NK-92 treated with Interleukin-12 subunit alpha and Interleukin-12 subunit beta, amount 100 ng/mL, for 24 hours (cell line): ENCODE measurements at places on chromosomes 4 and X.

- DNase-seq, result no peak
Observed at GRCh38 chr4:139630991-139631390, 34.6 kb upstream of the MGST2 start.

- DNase-seq, result no peak
Observed at GRCh38 chr4:184740980-184741391, 7.1 kb upstream of the CENPU start.

DNA sequence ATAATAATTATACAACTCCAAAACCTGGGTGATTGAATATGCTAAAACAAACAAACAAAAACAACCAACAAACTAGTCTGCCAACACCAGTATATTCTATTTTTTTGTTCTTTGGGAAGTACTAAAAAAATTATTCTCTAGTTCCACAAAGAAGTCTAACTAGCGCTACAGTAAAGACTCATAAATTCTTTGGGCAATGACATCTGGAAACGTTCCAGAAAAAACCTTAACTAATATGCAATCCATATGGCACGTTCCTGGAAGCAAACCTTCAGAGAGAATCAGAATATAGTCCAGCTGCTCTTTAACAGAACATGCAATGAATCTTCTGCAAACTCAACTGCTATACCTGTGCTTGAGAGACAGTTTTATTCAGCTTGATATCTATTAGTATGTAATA, 500.1 kb downstream of the TRAM1L1 start:
- no peak for DNase-seq

GRCh38 chrX:136780763-136781162, at the start of gene ARHGEF6:
Gene ARHGEF6 (minus strand): TSS chrX:136780932. CDS start chrX:136780882, 50 bp downstream.
- peak; percentile 27 for DNase-seq

DNA sequence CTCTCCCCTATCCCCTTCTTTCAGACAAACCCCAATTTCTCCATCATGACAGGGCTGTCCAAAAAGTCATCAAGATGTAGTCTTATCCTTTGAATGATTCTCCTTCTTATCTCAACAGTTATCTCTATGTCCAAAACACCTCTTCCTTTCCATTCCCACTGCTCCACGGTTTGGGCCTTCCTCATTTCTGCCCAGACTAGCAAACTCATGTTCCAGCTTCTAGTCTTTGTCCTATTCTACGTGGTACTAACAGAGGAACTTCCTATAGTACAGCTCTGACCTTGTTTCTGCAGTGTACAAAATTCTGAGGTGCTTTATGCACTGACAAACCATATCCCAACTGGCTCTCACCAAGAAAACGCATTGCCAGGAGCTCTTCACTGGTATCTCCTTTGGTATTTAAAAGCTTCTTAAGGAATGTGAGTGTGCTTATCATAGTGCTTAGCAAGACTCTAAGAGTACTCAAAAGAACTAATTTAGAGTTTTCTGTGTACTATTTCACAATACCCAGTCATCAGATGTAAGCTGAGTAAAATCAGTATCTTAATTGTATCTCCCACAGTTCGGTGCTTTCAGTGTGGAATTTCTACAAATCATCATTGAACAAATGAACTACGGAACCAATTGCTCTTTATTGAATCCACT, 65.5 kb downstream of the MAML3 start:
- DNase-seq, result no peak

DNA sequence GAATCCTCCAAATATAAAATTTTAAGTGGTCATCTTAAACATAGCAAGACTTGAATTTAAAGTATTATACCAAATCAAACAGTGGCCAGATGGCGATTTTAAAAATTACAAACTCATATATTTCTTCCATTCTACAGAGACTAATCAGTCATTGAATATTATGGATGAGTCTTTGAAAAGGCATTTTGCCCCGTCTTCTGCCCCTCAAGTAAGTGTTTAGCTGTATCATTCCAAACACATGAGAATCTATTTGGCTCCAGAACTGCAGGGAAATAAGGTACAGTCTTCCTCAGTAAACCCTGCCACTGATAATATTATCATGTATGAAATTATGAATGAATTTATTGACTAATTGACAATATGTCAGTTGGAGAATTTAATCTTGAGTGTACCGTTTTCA, 191.0 kb downstream of the SLC7A11 start:
- no peak for DNase-seq

DNA sequence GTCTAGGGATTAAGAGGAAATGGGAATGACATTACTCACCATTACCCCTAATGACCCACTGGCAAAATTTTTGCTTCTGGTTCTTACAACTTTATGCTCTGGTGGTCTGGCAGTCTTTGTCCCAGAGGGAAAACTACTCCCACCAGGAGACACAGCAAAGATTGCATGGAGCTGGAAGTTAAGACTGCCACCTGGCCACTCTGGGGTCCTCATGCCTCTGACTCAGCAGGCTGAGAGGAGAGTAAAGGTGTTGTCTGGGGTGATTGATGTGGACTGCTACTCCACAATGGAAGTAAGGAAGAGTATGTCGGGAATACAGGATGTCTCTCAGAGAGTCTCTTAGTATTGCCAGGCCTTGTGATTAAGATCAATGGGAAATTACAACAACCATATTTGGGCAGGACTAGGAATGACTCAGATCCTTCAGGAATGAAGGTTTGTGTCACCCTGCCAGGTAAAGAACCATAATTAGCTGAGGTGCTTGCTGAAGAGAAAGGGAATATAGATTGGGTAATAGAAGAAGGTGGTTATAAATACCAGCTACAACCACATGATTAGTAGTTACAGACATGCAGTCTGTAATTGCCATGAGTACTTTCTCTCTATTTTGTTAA, 215.5 kb downstream of the GPAT3 start:
- DNase-seq, result no peak

DNA sequence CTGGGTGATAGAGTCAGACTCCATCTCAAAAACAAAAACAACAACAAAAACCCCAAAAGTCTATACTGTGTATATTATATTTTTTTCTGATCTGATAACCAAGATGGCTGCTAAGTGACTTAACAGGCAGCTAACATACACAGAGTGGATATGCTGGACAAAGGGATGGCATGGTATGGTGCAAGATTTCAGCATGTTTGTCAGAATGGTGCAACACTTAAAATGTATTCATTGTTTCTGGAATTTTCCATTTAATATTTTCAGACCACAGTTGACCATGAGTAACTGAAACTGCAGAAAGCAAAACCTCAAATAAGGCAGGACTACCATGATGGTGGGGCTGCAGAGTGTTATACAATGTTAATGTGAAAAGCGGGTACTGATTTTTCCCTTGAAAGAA, 6.1 kb upstream of the BOD1L1 start:
- DNase-seq, result no peak

DNA sequence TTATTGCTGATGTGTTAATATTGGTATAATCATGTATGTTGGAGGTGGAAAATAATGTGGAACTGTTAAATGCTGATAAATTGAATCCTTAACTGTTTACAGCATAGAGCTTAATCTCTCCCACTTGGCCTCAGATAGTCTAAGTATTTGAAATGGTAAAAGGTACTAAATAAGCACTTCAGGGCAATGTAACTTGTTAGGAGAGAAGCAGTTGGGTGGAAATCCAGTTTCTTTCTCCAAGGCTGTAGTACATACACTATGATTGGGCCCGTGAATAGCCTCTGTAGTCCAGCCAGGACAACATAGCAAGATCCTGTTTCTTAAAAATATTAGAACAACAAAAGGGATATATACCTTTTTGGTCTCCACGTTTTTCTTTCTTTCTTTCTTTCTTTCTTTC, 39.7 kb downstream of the NUDT9 start:
- no peak for DNase-seq

DNA sequence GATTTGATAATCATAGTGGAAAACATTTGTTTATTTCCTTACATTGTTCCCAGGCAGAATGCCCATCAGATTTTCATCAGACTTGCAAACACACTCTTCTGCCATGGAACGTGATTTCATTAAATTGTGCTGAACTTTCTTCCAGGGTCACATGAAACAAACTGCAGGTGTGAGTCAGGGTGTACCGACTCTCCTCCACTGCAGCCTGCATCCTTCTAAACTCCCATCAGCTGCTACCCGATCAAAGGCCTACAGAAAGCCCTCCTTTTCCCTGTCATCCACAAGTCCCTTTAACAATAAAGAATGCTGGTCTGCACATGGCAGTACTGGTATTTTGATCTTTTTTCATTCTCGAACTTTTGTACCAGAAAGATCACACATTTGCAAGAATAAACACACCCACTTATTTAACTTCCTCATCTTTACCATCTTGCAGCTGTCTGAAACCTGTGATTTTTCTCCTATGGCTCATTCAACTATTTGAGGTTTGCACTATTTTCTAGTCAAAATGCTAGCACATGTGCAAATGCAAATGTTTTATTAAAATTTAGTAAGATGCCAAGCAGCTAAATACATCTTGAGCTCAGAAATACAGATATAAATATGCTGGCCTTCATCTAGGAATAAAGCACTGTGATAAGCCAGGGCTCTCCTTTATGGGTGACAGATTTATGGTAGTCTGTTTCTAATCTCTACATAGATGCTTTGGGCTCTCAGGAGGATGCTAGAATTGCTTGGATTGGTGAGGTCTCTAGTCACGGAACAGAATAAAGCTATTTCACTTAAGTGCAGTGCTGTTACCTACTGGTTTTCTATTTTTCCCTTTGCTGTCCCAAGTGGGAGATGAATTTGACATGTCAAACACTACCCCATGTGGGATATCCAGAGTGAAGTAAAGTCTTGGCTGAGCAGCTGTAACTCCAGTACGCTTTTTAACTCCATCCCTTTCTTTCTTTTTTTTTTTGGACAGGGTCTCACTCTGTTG, 25.8 kb upstream of the ARHGAP24 start:
- no peak for DNase-seq

- DNase-seq, result no peak
Observed at GRCh38 chrX:18377796-18378195, 23.3 kb upstream of the SCML2 start.

- no peak for DNase-seq
Observed at GRCh38 chrX:83416273-83416672, 91.8 kb upstream of the POU3F4 start.

GRCh38 chr4:38182334-38182998, 222.3 kb downstream of the PTTG2 start:
- DNase-seq, result no peak

GRCh38 chrX:78979789-78980464, 34.7 kb downstream of the P2RY10 start:
- no peak for DNase-seq

GRCh38 chr4:14165222-14165920, 537.8 kb upstream of the BOD1L1 start:
- no peak for DNase-seq

GRCh38 chr4:113835005-113835404, 73.5 kb upstream of the CAMK2D start:
- DNase-seq, result no peak

- DNase-seq, result no peak
Observed at GRCh38 chr4:91330555-91331137, 973.1 kb upstream of the GRID2 start.

DNA sequence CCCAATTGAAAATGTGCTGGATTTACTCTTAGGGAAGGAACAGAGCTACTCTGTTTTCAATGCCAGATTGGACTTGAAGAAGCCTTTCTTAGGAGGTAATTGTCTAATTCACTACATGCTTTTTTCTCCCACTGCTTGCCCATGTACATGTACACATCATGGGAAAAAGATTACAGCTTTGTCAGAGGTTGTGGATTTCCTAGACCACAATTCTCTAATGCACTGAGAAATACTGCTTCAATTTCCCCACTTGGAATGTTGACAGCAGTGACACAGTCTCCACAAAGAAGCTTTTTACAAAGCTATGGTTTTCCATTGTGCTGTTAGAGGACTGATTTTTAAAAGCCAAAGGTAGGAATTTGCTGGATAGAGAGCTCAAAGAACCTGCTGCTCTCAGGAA, 19.5 kb downstream of the ZAR1 start:
- no peak for DNase-seq

GRCh38 chr4:185813133-185813532, 1.1 kb upstream of the SORBS2 start:
- DNase-seq, result no peak

DNA sequence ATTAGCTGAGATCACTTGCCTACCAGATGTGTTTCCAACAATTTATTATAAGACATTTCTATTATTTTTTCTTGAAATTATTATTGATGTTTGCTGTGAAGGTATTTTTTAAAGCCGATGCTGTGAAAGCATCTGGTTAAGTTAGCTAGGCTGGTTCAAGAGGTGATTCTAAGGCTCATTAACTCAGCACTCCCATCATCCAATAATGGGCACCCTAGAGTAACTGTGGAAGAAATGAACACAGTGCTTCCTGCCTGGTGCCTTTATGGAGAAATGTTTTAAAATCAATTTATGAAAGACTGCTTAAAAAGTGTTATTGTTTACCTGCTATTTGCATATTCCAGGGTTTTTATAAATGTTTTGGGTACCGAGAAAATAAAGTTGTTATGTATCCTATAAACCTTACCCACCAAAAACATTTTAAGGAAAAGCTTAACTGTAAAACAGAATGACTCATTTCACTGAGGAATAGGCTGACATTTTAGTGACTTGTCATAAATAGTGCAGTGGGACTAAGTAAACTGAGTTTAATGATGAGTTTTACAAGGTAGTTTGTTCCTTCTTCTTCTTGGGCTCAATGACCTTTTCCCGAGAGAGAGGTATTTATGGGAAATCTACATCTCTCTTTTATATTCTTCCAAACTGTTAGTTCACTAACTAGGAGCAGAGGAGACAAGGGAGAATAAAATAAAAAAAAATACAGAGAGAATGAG, 310.0 kb upstream of the AADAT start:
- DNase-seq, result no peak

- no peak for DNase-seq
Observed at GRCh38 chrX:44003975-44004374, 30.8 kb upstream of the NDP start.

- DNase-seq, result no peak
Observed at GRCh38 chrX:141314441-141314840, 72.1 kb upstream of the SPANXC start.

DNA sequence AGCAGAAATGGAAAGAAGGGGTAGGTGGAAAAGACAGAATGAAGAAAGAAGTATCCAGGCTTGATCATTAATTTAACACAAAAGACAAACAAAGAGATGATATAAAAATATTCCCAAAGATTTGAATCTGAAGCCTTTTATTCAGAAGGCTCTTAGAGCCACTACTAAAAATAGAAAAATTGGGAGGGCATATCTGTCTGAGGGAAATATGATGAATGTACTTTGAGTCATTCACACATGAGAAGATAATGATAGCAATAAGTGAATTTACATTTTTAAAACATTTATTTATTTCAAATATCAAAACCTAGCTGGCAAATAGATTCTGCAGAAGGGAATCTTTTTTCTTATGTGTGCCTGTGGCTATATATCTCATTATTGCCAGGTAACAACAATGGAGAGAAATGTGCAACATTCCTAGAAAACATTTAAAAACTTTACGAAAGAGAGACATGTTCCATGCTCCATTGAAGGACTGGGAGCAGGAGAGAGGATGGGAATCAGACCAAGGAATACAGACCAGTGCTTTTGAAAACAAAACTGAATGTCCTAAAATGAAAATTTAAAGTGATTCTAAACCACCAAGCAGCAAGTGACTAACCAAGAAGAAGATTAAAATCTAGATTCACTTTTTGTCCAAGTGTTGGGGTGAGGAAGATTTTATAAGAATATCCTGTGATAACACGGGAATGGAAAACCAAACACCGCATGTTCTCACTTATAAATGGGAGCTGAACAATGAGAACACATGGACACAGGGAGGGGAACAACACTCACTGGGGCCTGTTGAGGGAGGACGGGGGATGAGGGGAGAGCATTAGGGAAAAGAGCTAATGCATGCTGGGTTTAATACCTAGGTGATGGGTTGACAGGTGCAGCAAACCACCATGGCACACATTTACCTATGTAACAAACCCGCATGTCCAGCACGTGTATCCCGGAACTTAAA, 41.2 kb downstream of the ANXA5 start:
- no peak for DNase-seq

GRCh38 chr4:94457692-94458106, 6.0 kb downstream of the PDLIM5 start:
- no peak for DNase-seq
